ENCODE measurements at places on chromosomes 4 and X.

DNA sequence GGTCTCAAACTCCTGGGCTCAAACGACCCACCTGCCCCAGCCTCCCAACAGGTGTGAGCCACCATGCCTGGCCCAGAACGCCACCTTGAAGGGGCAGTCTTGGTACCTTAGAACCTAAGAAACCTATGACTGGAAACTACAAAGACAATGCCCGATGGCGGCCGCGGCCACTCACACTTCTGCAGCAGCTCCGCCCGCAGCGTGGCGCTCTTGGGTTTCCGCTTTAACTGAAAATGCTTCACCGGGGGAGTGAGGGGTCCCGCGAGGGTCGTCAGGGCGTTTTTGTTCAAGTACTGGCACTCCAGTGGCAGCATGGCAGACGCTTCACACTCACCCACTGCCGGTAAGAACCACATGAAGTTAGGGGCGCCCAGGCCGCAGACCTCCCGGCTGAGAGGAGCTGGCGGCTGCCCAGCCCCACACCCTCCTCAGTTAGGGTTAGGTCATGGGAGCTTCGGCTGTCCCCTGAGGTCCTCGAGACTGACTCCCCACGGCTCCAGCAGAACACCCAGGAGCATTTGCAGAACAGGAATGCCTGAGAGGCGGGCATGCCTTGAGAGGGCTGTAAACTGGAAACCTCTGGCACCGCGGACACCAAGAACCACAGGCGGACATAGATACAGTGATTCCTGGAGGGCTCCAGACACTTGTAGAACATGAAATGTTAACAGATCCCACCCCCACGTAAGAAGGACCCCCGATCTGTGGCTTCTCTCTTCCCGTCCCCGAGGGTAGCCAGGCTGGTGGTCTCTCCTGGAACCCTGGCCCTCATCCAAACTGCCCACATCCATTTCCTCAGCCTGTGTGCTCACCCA is 19.0 kb downstream of the NELFA start:
- DNase-seq, result no peak

- DNase-seq, result no peak
Measured at GRCh38 chr4:175590205-175590604, 221.9 kb downstream of the GPM6A start.

GRCh38 chr4:175447016-175447415 is 365.0 kb downstream of the GPM6A start:
- no peak for DNase-seq

DNA sequence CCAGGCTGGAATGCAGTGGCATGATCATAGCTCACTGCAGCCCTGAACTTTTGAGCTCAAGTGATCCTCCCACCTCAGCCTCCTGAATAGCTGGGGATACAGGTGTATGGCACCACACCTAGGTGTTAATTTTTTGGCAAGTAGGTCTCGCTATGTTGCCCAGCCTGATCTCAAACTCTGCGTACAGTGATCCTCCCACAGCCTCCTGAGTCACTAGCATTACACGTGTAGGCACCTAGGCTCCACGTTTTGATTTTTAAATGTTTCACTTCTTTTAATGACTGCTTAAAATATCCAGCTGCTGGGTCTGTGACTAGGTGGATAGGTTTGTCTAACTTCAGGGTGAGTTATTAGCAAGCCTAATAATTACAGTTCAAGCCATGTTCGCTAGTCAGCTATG is 44.5 kb downstream of the GATB start:
- no peak for DNase-seq

GRCh38 chrX:55213381-55213780 is 6.8 kb upstream of the PAGE5 start:
- DNase-seq, result no peak

DNA sequence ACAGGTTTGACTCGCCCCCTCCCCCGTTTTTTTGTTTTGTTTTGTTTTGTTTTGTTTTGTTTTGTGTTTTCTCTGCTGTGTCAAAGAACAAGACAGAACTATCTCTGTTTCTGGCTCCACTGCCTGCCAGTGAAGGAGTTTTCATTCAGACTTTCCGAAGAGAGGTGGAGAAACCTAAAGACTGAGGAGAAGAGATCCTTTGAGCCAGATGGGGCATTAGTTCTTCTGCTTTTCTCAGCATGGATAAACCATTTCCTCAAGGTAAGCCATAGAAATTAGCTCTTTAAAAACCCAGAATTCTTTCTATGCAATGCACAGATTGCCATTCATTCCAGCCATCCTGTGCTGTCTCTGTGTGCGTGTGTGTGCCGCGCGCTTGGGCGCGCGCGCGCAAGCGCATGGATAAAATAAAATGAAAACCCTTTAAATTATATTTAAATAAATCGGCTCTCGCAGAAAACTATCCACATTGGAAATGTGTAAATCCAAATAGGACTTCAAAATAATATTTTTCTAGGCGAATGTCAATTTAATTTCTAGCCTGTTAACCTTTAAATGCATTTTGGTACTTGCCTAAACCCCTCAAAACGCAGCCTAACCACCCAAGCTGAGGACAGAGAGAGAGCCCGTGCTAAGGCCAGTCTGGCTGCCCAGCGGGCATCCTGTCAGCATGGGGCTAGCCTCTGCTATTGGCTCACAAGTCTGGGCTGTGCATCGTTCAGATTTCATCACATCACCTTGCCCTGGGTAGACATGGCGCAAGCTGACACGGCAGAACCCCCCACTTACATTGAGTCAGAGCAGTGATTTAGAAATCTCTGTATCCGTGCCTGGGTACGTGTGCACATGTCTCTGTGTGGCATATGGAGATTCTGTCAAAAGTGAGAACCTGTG is 113.0 kb upstream of the VAMP7 start:
- no peak for DNase-seq

GRCh38 chr4:118736900-118737299 is 51.7 kb downstream of the METTL14 start:
- DNase-seq, result no peak

DNA sequence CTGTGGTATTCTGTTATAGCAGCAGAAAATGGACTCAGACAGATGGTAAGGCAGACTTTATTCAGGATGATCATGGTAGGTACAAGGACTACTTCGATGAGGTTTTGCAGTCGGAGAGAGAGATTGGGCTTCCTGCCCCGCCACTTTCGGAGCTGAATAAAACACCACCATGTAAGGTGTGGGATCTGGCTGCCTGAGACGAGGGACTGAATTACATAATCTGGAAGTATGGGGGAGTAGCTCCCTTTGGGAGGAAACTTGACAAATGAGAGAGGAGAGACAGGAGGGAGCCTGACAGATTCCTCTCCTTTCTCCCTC is 255.5 kb upstream of the GATB start:
- DNase-seq, result no peak

- DNase-seq, result no peak
Measured at GRCh38 chr4:46329118-46329976, 60.6 kb downstream of the GABRA2 start.

DNA sequence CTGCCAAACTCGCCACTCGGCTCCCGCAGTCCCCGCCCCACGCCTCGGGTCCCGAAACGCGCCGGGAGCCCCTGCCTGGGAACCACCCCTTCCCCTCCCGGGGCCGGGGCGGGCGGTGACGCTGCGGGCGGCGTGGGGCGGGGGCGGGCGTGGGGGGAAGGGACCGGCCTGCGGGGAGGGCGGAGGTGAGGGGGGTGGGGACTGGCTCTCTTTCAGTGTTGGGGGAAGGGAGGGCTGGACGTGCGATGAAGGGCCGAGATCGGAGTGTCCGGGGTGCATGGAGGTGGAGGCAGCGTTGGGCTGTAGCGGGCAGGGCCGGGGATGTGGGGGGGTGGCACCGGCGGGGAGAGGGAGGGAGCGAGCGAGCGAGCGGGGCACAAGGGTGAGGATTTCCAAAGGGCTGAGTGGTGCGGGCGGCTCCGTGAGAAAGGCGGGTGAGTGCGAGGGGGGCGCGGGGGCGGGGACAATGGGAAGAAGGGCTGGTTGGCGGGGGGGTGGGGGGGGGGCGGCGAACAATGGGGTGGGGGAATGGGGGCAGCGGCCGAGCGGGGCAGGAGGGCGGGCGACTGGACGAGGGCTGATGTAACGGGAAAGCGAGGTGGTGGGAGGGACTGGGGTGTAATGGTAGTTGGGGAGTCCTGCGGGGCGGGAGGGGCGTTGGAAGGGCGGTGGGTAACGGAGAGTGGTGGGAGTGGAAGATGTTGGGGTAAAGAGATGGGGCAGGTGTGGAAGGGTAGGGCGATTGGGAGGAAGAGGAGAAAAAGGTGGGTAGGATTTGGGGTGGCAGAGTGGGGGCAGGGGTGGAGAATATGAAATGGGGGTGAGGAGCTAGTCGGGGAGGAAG is 578 bp downstream of the DCUN1D4 start:
- peak; percentile 75 for DNase-seq
